ENCODE measurements at places on chromosomes 6 and 20.
A peak's percentile ranks its signal among the peaks of the same experiment; 100 is the strongest.

GRCh38 chr6:27593861-27594260, 121.0 kb upstream of the ZNF184 start:
- no peak overlapping the region for H3K27ac ChIP-seq
- H3K27me3 ChIP-seq = peaks cover 29% of the 10 kb centered on the region
- no peaks in the 10 kb centered on the region for H3K4me1 ChIP-seq
- no peak overlapping the region for H3K4me3 ChIP-seq
- DNase-seq = no peak
- H3K36me3 ChIP-seq = no peaks in the 10 kb centered on the region

- no peaks in the 10 kb centered on the region for H3K27me3 ChIP-seq
- no peaks in the 10 kb centered on the region for H3K36me3 ChIP-seq
- peaks cover 21% of the 10 kb centered on the region for H3K4me1 ChIP-seq
- H3K4me3 ChIP-seq = no peak overlapping the region
- DNase-seq = peak; percentile 47
- no peak overlapping the region for H3K27ac ChIP-seq
Observed at GRCh38 chr20:53157443-53158408, 185.6 kb downstream of the TSHZ2 start.

DNA sequence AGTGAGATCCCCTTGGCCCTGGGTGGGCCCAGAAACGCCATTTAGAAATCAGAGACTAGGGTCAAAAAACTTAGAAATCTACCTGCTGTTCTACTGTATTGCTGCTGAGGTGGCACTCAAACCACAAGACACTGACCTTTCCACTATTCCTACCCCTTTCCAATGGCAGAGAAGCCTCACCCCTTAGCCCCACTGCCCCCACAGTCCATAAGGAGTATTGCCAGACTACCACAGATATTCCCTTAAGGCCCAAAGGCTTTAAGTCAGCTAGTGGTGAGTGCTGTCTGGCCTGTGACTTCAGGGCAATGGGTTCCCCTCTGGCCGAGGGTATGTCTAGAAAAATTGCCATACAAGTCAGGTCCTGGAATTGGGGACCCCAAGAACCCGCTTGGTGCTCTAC, 656.1 kb downstream of the COL12A1 start:
- H3K27me3 ChIP-seq = no peaks in the 10 kb centered on the region
- no peak overlapping the region for H3K27ac ChIP-seq
- no peaks in the 10 kb centered on the region for H3K36me3 ChIP-seq
- DNase-seq = no peak
- H3K4me1 ChIP-seq = no peaks in the 10 kb centered on the region

DNA sequence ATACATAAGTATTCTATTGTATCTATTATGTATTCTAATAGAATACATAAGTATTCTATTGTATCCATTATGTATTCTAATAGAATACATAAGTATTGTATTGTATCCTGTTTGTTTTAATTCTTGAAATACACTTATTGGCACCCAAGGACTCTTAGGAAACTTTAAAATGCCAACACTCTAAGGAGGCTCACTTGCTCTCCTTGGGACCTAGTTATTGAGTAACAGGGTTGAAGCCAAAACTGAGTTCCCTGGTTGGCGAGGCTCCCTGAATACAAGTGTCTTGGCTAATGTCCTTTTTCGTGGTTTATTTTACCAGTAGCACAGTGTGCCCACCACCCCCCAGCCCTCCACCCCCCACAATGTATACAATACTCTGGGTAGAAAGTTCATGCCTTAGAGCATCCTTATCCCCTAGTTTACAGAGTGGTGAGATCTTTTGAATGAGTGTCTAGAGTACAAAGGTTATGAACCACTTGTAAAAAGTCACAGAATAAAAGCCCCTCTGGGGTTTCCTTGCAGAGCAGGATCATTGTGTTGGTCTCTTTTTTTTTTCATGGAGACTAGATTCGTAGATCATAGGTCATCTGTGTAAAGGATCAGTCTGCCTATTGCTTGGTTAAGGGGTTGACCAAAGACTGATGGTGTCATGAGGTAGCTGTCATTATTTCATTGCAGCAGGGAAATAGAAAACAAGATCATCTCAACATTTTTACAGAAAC, 32.5 kb upstream of the PRDM1 start:
- H3K27ac ChIP-seq = no peak overlapping the region
- H3K4me1 ChIP-seq = peaks cover 59% of the 10 kb centered on the region
- peaks cover 10% of the 10 kb centered on the region for H3K27me3 ChIP-seq
- DNase-seq = no peak

GRCh38 chr6:84685983-84686584, 78.3 kb downstream of the TBX18 start:
- no peaks in the 10 kb centered on the region for H3K4me1 ChIP-seq
- H3K27ac ChIP-seq = no peak overlapping the region
- H3K27me3 ChIP-seq = no peaks in the 10 kb centered on the region
- no peak overlapping the region for H3K4me3 ChIP-seq
- DNase-seq = no peak

GRCh38 chr6:44664716-44665115, 277.2 kb downstream of the CDC5L start:
- H3K4me1 ChIP-seq = no peaks in the 10 kb centered on the region
- no peaks in the 10 kb centered on the region for H3K36me3 ChIP-seq
- DNase-seq = no peak
- H3K27me3 ChIP-seq = peaks cover 22% of the 10 kb centered on the region

- H3K36me3 ChIP-seq = no peaks in the 10 kb centered on the region
- no peaks in the 10 kb centered on the region for H3K4me1 ChIP-seq
Observed at GRCh38 chr6:165844801-165845364, 181.8 kb upstream of the PDE10A start.

GRCh38 chr6:104123227-104123626, 736.5 kb downstream of the HACE1 start:
- H3K27me3 ChIP-seq = no peaks in the 10 kb centered on the region
- no peak for DNase-seq
- H3K27ac ChIP-seq = no peak overlapping the region
- H3K4me3 ChIP-seq = no peak overlapping the region

- no peak for DNase-seq
- H3K4me3 ChIP-seq = no peak overlapping the region
- H3K27me3 ChIP-seq = no peaks in the 10 kb centered on the region
- H3K36me3 ChIP-seq = no peaks in the 10 kb centered on the region
- no peaks in the 10 kb centered on the region for H3K4me1 ChIP-seq
Observed at GRCh38 chr6:85240787-85241385, 209.0 kb upstream of the NT5E start.

DNA sequence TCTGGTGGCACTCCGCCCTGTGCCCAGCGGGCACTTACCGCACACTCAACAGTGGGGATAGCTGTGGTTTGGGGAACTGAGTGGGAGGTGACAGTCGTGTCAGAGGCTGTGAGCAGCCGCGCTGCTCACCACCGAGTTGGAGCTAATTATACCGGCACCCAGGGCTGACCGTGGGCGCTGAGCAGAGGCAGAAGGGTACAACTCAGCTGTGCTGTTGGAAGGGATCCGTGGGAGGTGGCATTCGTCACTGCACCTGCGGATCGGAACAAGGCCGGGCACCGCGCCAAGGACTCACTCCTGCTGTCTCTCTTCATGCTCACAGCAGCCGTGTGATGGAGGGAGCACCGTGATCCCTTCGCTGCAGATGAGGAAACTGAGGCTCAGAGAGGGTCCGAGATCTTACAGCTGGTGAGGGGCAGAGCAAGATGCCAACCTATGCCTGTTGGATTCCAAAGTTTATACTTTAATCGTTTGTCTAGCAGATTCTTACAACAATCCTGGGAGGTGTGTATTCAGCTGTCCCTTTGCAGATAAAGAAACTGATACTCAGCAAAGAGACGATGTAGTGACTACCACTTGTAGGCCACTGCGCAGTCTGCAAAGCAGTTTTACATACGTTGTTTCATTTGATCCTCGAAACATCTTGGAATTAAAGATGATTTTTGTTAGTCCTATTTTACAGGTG, 713 bp upstream of the ELMO2 start:
- H3K36me3 ChIP-seq = peaks cover 15% of the 10 kb centered on the region
- H3K4me3 ChIP-seq = peak overlapping the region; percentile 98
- H3K27me3 ChIP-seq = no peaks in the 10 kb centered on the region
- H3K4me1 ChIP-seq = peaks cover 70% of the 10 kb centered on the region
- peak overlapping the region; percentile 94 for H3K27ac ChIP-seq

DNA sequence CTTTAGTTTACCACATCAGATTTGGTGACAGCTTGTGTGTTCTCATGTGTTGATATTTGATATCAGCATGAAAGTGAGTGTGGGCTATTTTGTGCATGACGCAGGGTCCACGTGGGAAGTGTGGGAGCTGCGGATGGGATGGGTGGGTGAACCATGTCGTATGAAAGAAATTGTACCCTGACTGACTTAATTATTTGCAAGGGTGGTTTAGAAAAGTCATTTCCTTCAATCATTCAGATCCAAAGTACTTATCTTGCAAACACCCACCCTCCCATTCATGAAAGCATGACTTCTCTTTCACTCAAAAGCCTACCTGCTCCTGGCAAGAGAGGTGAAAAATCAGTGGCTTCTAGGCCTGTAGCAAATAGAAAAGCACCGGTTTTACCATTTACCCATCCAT, 91.8 kb upstream of the BACH2 start:
- peaks cover 8% of the 10 kb centered on the region for H3K27me3 ChIP-seq
- H3K4me1 ChIP-seq = peaks cover 33% of the 10 kb centered on the region
- H3K36me3 ChIP-seq = no peaks in the 10 kb centered on the region
- no peak overlapping the region for H3K27ac ChIP-seq

GRCh38 chr6:31401403-31401802, 2.0 kb upstream of the MICA start:
- H3K27me3 ChIP-seq = peaks cover 13% of the 10 kb centered on the region
- DNase-seq = no peak
- H3K36me3 ChIP-seq = peaks cover 13% of the 10 kb centered on the region
- H3K4me1 ChIP-seq = peaks cover 60% of the 10 kb centered on the region
- H3K27ac ChIP-seq = peak overlapping the region; percentile 89
- peak overlapping the region; percentile 79 for H3K4me3 ChIP-seq

GRCh38 chr6:3013486-3013885, 13.8 kb downstream of the NQO2 start:
- no peak for DNase-seq
- H3K36me3 ChIP-seq = peaks cover 74% of the 10 kb centered on the region
- no peak overlapping the region for H3K27ac ChIP-seq
- no peak overlapping the region for H3K4me3 ChIP-seq

- H3K27ac ChIP-seq = no peak overlapping the region
- DNase-seq = no peak
- peaks cover 21% of the 10 kb centered on the region for H3K4me1 ChIP-seq
- H3K27me3 ChIP-seq = no peaks in the 10 kb centered on the region
- no peak overlapping the region for H3K4me3 ChIP-seq
- no peaks in the 10 kb centered on the region for H3K36me3 ChIP-seq
Observed at GRCh38 chr6:129500958-129501739, 208.8 kb downstream of the ARHGAP18 start.

DNA sequence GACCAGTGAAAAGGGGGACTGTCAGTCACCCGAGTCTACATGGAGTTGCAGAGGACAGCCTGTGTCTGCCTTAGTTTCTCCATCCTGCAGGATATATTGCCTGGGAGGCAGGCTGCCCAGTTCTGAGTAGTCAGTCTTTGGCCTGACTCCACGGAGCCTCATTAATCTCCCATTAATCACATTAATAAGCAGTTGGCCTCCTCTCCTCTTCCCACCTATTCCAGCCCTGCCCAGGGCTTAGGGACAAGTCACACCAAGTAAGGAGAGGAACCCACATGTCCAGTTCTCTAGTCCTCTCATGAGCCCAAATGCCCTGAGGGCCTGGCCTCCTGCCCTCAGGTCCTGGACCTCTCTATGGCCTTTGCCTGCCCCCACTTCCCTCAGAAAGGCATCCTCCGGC, 1.3 kb upstream of the MUCL3 start:
- peaks cover 86% of the 10 kb centered on the region for H3K27me3 ChIP-seq
- H3K4me3 ChIP-seq = no peak overlapping the region
- H3K4me1 ChIP-seq = peaks cover 2% of the 10 kb centered on the region
- no peak overlapping the region for H3K27ac ChIP-seq
- no peaks in the 10 kb centered on the region for H3K36me3 ChIP-seq

DNA sequence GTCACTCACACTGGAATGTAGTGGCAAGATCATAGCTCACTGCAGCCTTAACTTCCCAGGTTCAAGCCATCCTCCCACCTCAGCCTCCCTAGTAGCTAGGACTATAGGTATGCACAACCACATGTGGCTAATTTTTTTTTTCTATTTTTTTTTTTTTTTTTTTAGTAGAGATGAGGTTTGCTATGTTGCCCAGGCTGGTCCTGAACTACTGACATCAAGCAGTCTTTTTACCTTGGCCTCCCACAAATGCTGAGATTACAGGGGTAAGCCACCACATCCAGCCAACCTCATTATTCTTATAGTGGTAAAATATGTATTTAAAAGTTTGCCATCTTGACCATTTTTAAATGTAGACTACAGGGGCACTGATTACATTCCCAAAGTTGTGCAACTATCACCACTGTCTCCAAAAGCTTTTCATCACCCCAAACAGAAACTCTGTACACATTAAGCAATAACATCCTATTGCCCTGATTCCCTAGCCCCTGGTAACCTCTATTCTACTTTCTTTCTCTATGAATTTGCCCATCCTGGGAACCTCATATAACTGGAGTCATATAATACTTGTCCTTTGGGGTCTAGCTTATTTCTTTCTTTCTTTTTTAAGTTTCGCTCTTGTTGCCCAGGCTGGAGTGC, 268.0 kb upstream of the JARID2 start:
- no peaks in the 10 kb centered on the region for H3K4me1 ChIP-seq
- no peak for DNase-seq
- no peak overlapping the region for H3K4me3 ChIP-seq
- H3K36me3 ChIP-seq = no peaks in the 10 kb centered on the region
- peaks cover 7% of the 10 kb centered on the region for H3K27me3 ChIP-seq

DNA sequence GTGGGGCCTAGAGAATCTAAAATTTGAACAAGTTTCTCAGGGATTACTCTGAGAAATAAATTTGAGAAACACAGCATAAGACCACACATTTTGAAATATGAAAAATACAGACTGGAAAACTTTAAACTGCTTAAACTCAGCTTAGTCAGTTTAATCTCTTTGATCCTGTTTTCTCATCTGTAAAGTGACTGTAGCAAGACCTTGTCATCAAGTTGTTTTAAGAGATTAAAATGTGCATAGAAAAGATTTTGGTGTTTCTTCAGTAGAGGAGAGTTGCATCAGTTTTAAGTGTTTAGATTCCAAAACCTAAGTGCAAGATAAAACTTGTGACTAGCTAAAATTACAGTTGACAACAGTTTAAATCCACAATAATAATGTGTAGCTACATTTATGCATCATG, 8.1 kb upstream of the BCKDHB start:
- no peak overlapping the region for H3K4me3 ChIP-seq
- H3K4me1 ChIP-seq = peaks cover 8% of the 10 kb centered on the region
- no peak for DNase-seq
- H3K27me3 ChIP-seq = peaks cover 8% of the 10 kb centered on the region
- no peak overlapping the region for H3K27ac ChIP-seq
- peaks cover 2% of the 10 kb centered on the region for H3K36me3 ChIP-seq

DNA sequence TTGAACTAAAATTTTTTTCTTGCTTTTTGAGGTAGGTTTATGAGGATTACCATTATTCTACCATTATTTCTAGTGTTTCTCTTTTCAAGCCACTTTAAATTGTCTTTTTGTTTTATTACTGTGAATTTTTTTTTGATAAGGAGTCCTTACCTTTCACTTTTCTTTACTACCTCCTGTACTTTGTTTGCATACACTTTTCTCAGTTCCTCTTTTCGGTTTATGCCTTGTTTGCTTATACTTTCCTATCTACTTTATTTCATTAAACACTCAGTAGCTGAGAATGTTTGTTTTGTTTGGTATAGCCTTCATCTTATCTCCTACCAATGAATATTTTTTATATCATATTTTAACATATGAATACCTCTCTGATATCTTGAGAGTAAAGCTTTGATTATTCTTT, 147.9 kb downstream of the TFAP2B start:
- no peak overlapping the region for H3K4me3 ChIP-seq
- DNase-seq = no peak
- H3K4me1 ChIP-seq = no peaks in the 10 kb centered on the region
- no peaks in the 10 kb centered on the region for H3K27me3 ChIP-seq
- H3K27ac ChIP-seq = no peak overlapping the region
- no peaks in the 10 kb centered on the region for H3K36me3 ChIP-seq
